Spinal cord (tissue), 10 donors: ENCODE measurements at places on chromosomes 13 and 19. TPM values are rescaled to one million over a fixed set of nuclear protein-coding genes. Genes with fewer than 3 reads are reported as not detected.
A peak's percentile ranks its signal among the peaks of the same experiment; 100 is the strongest.

The ZNF283 gene
- 37.7 TPM for total RNA-seq

The COX7A1 gene
- total RNA-seq, result 5.8 TPM

- DNase-seq, result no peak
Measured at GRCh38 chr19:49428547-49429451, 3.6 kb downstream of the GFY start.

GRCh38 chr19:11203194-11204075 is 6.1 kb upstream of the KANK2 start:
- DNase-seq, result peak; percentile 5

- DNase-seq, result no peak
Measured at GRCh38 chr19:3958836-3959765, 11.8 kb downstream of the DAPK3 start.

GRCh38 chr19:51410950-51411748 is 6.3 kb downstream of the SIGLEC10 start:
- no peak for DNase-seq

DNA sequence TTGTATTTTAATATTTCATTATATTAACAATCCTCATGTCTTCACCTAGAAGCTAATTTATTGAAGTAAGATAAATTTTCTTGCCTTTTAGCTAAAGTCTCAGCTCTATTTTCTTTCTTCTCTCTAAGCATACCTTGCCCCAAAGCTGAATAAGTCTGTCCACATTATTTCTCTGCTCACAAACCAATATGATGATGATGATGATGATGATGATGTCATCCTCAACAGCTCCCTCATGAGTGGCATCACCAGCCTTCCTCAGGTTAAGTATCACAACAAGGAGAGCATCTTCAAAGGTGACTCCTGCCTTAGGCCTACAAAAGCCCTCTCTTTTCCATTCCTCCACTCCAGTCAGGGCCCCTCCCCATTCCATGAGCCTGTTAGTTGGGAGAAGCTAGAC is 31.9 kb upstream of the ATP12A start:
- DNase-seq, result no peak

DNA sequence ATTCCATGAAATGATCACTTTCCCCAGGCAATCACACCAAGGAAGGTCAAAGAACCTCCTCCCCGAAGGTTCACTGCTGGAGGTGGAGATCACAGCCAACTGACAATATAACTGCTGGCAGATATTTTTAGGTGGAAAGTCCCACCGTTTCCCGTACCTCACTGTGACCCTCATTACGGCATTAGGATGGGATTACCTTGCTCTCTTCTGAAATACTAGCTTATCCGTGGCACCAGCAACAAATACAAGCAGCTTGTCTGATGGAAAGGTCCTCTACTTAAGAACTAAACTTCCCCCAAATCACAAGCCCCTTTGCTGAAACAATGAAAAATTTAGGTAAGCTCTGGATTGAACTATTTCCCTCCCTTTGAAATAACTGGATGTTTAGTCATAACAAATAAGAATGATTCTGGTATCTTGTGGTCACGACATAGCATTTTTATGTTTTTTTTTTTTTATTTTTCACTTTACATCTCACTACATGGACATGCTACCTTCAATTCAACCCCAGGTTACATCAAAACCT is 178.9 kb downstream of the COL4A1 start:
- DNase-seq, result no peak

- no peak for DNase-seq
Measured at GRCh38 chr13:88461272-88462009, 790.3 kb downstream of the SLITRK5 start.

DNA sequence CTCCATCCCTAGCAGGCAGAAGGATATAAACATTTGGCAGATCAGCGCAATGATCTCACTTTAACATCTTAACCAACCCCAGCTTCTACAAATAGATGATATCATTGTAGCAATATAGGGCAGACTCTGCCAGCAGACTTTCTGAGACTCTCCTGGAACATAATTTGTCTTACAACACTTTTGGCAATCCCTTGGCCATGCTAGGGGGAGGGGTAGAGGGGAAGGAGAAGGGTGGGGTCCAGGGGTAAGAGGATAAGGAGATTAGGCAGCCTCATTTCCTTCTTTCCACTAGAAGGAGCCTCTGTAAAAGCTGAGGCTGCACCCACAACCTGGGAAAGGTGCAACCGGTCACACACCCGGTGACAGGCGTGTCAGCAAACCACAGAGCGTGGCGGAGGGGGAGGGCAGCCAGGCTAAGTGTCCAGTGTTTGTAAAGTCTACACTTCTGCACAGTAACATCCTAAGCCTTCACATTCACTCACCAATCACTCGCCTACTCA is 8.7 kb upstream of the UBAC2 start:
- no peak for DNase-seq

- DNase-seq, result no peak
Measured at GRCh38 chr13:98528663-98529064, 48.2 kb downstream of the STK24 start.

DNA sequence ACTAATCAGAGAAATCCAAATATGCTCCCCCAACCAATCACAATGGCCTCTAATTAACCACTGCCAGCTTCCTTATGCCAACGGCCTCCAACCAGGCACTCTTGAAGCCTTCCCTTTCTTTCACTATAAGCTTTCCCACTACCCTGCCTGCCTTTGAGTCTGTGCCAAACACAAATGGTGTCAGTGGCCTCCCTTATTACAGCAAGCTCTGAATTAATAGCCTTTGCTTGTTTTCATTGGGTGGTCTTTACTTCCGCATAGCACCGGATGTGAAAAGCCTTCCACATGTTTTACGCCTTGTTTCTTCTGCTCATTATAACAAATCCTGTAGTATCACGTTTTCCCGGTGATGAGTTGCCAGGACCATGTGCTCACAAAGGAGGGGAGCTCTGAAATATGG is 1.4 kb upstream of the EDDM13 start:
- DNase-seq, result peak; percentile 58
